Nephron progenitor cell (in vitro differentiated cells): ENCODE measurements at places on chromosomes 1 and 21.

DNA sequence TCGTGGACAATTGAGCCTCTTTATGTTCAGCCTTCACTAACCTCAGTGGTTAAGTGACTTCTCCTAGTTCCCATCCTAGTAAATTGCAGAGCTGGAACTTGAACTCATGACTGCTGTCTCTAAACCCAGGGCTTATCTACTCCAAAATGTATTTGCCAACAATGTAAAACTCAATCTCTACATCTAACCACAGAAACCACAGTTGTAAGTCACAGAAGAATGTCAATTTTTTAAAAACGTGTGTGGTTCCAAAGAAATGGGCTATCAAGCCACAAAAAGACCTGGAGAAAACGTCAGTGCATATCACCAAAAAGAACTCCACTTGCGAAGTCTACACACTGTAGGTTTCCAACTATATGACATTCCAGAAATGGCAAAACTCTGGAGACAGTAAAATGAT lies 172.6 kb upstream of the HMCN1 start:
- no peak for DNase-seq

GRCh38 chr1:113136476-113136875 lies 63.5 kb downstream of the LRIG2 start:
- DNase-seq, result no peak

GRCh38 chr1:241495741-241496140 lies 23.8 kb downstream of the FH start:
- no peak for DNase-seq

- DNase-seq, result no peak
Measured at GRCh38 chr21:41142051-41142795, 25.7 kb upstream of the BACE2 start.

DNA sequence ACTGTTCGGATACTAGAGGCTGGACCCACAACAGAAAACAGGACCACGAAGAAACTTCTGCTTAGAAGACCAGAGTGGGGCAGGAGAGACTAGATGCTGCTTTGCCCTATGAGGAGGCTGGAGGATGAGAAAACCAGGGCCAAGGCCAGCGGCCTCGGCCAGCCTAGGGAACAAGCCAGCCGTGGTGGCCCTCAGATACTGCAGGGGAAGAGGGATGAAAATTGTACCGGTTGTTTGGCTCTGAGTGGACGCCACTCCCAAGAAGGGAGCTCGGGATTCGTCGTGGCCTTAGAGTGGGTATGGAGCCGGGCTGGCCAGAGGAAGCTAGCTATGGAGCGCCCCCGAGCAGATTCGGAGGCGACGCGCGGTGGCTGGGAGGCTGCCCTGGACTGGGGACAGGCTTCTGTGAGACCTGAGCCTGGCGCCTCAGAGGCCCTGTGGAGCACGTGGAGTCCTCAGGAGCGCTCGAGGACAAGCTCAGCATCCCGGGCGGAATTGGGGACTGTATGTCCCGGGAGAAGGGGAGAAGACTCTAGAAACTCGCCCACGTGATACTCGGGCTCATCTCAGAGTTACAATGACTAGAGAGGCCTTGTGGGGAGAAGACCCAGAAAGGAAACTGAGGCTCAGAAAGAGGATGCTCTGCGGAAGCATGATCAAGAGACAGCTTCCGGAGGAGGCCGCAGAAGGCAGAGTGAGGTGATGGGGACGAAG lies 2.8 kb downstream of the PRRX1 start:
- DNase-seq, result peak; percentile 21

DNA sequence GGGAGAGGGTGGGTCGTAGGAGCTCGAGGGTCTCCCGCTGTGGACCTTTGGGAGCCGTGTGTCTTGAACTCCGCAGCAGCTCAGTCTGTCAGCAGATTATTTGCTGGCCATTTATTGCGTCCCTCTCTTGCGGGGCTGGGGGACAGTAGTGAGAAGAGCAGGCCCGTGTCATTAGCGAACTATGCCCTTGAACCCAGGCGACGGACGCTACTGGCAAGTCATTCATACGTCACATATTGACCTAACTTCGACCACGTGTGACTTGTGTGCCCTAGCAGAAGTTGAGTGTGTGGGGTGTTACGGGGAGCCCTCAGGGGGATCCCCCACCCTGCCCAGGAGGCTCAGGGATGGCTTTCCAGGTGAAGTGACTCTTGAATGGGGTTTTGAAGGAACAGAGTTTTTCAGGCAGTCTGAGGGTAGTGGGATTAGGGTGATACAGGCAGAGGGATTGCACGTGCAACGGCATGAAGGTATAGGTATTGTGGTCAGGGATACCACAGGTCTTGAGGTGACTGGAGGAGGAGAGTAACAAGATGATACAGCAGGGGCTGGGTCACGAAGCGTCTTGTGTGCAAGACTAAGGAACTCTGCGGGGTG lies 13.0 kb downstream of the RCC1 start:
- DNase-seq, result no peak

DNA sequence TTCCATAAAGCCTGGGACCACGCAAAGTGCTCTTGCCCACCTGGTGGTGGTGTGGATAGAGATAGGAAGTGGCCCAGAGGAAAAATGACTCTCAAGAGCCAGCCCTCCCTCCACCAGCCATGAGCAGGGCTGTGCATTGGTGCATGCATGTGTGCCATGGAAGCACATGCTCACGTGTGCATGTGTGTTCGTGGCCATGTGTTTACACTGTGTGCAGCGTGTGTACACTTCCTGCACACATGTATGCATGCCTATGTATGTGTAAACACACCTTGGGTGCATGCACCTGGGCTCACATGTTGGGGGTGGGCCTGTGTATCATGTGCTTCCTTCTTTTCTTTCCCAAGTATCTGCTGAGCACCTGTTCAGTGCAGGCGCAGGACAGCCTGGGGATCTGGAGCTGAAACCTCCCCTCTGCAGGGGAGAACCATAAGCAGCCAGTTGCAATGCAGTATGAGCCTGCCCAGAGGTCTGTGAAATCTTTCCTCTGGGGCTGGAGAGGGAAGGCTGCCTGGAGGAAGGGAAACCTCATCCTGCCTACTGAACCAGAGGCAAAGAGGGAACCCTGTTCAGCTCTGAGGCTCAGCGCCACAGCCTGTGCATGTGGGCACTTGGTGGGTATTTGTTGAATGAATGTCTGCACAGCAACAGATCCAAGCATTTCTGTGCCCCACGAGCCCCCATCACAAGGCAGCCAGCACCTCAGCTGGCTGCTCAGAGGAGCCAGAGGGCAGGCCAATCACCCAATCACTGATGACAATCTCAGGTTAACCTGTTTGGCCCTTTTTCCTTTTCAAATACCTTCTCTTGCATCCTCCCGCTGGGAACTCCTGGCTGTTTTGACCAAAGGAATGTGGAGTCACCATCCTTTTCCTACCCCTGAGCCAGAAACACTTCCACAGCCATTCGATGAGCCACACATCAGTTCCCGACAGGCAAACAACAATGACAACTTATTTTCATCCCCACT lies 327.0 kb downstream of the NPHP4 start:
- no peak for DNase-seq

GRCh38 chr1:29698033-29698432 lies 461.7 kb downstream of the PTPRU start:
- peak; percentile 76 for DNase-seq

- no peak for DNase-seq
Measured at GRCh38 chr1:71097428-71097827, 16.6 kb upstream of the ZRANB2 start.

DNA sequence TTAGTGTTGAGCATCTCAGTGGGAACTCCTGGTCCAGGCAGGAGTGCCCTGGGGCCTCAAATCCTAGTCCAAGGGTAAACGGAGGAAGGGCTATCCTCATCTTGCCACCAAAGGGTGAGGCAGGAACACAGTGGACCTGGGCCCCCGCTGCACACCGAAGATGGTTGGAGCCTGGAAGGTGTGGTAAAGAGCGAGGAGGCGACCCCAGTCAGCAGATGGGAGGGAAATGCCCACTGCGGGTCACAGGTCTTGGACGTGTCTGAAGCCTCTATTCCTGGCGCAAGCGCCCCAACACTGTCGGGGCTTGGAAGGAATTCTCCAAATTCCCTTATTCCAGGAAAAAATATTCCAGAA lies 38.5 kb upstream of the SYNC start:
- DNase-seq, result no peak

- DNase-seq, result no peak
Measured at GRCh38 chr1:103525114-103525606, 339 bp upstream of the RNPC3 start.

- DNase-seq, result peak; percentile 10
Measured at GRCh38 chr1:216034506-216034905, 388.7 kb downstream of the USH2A start.

GRCh38 chr1:230713915-230714764 lies at the start of gene AGT:
TSS of gene AGT (minus strand) at chr1:230714122. CDS start at chr1:230710823, 3,299 bp downstream.
- no peak for DNase-seq

DNA sequence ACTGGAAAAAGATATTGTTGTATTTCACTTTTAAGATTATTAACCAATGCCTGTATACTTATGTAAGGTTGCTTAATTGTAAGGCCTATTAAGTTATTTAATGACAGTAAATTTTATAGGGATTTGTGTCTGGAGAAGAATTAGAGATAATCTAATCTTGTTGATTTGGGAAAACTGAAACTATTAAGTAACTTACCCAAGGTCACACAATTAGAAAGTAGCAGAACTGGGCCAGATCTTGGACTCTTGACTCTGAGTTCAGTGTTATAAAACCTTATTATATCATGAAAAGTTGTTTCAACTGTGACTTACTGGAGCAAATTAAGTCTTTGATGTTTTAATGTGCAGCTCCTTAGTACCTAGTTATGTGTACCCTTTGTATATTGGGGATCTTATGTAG lies 38.5 kb downstream of the CAMTA1 start:
- no peak for DNase-seq

- DNase-seq, result no peak
Measured at GRCh38 chr1:185672719-185673360, 61.4 kb upstream of the HMCN1 start.

DNA sequence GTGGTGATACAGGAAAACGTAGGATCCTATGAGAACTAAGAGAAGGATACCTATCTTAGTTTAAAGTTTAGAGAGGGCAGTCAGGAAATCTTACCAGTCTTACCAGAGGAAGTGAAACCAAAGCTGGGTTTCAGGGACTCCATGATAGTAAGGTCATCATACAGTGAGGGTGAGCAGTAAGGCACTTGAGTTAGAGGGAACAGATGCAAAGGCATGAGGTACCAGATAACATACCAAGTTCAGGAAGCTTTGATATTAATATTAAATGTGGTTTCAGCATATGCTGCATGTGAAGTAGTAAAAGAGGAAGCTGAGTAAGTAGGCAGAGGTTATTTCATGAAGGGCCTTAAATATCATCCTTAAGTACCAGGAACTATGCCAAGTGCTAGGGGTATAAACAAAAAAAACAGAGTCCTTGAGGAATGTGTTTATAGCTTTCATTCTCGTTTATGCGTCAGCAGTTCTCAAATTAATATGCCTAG lies 16.9 kb downstream of the ATG4C start:
- no peak for DNase-seq

DNA sequence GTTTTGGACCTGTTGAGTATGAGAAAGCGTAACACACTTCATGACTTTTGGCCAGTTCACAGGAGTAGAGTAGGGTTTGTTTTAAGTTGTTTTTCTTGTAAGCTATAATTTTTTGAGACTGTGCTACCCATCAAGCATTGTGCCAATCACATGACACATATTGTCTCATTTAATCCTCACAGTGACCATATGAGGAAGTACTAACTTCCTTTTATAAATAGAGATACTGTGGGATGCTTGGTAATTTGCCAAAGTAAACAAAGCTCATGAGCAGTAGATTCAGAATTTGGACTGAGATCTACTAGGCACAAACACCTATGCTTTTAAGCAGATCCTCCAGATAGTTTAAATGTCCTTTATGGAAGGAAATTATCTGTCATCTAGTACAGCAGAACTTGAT lies 178.3 kb downstream of the CACNA1E start:
- DNase-seq, result no peak

- no peak for DNase-seq
Measured at GRCh38 chr1:89453123-89453972, 71.3 kb upstream of the LRRC8B start.

DNA sequence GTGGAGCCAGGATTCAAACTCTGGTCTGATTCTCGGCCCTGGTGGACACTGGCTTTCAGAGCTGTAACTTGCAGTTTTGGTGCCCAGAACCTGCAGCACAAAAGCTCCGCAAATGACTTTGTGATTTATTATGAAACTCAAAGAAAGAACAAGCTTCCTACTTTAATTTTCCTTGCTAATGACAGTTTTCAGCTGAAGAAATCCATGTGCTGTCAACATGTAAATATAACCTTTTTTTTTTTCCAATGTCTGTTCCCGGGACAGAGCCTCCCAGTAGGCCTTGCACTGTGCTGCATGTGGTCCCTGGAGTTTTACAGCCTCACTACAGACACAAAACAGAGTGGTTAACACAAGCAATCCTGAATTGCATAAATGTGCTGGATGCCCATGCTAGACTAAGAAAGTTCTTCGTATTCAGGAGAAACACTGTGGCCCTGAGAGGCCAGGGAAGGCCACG lies 62.3 kb upstream of the ANGPTL1 start:
- no peak for DNase-seq

DNA sequence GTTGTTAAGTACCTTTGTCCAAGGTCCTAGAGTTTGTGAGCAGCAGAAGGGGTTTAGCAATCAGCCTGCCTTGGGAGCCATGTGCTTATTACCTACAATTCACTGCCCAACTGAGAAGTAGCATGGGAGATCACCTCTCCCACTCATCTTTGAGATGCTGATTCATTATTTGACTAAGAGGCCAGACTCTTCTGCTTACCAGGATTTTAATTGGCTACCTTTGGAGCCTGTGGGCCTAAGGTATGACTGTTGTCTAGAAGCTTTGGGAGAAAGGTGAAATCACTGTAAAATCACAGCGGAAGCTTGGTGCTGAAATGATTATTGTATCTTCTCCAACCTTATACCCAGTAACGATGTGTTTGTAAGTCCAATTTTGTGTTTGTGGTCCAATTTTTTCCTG lies 213.4 kb downstream of the ST6GALNAC3 start:
- DNase-seq, result no peak

- no peak for DNase-seq
Measured at GRCh38 chr1:26887125-26887524, 3.0 kb downstream of the GPN2 start.

DNA sequence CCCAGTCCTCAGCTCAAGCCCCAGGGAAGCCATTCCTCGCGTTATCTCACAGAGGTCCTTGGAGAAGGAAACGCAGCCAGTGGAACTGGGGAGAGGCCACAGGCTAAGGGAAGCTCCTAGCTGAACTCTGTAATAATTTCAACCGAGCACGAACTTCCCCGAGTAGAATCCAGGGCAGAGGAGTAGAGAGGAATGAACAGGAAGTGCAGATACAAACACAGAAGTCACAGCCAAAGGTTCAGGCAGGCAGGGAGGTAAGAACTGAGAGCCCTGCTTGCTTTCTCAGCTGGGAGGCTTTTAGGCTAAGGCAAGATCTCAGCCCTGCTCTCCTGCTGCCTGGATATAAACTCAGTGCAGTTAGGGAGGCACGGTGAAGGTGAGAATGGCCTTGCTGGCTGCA lies 23.7 kb downstream of the WARS2 start:
- no peak for DNase-seq

GRCh38 chr1:37261129-37261528 lies 213.3 kb upstream of the ZC3H12A start:
- DNase-seq, result no peak

DNA sequence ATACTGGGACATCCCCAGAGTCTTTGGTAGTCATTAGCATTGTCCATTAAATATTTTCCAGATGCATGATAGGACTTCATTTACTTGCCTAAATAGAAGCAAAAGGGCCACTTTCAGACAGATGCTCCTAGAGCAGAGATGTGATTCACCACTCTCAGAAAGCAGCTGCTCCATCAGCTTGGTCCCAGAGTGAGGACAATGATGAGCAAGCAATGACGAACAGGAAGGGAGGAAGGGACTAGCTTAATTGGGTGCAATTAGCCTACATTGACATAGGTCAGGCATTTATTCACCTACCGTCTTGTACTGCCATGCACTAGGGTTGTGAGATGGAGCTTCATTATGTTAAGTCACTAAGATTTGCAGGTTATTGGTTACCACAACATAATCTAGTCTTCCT lies 85.1 kb upstream of the PLXNA2 start:
- no peak for DNase-seq
